ENCODE measurements at places on chromosomes 11 and 22.

- DNase-seq: no peak
These were observed 8.6 kb downstream of the GAL start for GRCh38 chr11:68692871-68693483.

DNA sequence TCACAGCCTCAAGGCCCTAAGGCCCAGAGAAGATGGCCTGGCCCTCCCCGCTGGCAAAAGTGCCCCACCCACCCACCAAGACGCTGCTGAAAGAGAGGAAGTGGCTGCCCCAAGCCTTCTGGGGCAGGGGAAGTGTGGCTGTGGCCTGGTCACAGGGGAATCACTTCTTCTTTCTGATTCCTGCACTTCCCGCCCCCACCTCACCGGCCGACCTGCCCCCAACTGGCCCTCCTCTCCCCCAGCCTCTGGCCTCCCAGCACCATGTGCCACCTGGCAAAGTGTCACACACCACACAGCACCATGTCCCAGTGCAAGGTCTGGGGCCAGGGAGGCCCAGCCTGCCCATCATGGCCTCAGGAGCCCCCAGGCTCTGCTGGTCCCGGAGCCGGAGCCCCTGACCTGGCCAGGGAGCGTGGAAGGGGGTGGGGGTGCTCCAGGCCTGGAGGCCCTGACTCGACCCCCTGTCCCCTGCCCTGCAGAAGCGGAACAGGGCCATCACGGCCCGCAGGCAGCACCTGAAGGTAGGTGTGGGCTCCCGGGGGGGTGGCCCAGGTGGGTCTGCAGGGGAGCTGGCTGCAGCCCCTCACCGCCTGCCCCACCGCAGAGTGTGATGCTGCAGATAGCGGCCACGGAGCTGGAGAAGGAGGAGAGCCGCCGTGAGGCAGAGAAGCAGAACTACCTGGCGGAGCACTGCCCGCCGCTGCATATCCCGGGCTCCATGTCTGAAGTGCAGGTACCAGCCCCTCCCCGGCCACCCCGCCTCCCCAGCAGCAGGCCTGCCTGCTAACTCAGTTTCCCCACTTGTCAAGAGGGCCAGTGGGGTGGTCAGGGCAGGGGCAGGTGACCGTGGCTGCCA lies 1.4 kb downstream of the TNNI2 start:
- DNase-seq: peak; percentile 69

GRCh38 chr11:58580311-58580710 lies 1.4 kb downstream of the ZFP91 start:
- DNase-seq: no peak

- DNase-seq: no peak
These were observed 56.2 kb upstream of the ZBED5 start for GRCh38 chr11:10914050-10914449.

DNA sequence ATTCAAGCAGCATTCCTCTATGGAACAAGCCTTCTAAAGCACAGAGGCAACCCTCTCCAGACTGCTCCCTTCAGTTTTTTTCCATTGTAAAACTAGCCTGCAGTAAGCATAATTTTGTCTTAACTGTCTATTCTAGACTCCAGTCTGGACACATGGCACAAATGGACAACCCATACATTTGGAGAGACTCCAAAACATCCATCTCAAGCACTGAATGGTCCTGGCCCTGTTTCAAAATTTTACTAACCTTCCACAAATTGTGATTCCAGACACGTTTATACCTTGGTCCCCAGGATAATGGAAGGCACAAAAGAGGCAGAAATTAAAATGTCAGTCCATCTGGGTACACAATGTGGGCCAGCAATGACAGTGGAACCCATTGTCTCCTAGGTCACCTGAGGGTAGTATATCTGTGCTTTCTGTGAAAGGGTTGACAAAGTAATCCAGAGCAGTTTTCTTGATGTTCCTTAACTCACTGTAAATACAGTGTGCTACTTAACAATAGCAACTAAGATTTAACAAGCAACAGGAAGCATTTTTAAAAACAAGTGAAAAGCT lies 16.2 kb upstream of the SESN3 start:
- DNase-seq: no peak

DNA sequence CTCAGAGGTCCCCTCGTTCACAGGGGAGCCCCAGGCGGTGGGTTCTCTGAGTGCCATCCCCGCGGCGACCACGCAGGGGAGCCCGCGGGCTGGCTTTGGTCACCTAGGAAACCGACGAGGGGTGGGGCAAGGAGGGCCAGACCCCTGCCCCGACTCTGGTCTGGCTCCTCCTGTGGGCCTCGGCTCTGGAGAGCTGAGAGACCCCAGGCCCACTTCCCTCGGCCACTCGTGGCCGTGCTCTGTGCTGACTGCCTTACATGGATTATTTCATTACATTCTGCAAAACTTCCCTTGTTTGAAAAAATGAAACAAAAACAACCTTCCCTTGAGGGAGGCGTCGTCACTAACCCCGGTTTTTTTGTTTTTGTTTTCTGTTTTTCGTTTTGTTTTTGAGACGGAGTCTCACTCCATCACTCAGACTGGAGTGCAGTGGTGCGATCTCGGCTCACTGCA lies 15.1 kb upstream of the CYTH4 start:
- peak; percentile 50 for DNase-seq

DNA sequence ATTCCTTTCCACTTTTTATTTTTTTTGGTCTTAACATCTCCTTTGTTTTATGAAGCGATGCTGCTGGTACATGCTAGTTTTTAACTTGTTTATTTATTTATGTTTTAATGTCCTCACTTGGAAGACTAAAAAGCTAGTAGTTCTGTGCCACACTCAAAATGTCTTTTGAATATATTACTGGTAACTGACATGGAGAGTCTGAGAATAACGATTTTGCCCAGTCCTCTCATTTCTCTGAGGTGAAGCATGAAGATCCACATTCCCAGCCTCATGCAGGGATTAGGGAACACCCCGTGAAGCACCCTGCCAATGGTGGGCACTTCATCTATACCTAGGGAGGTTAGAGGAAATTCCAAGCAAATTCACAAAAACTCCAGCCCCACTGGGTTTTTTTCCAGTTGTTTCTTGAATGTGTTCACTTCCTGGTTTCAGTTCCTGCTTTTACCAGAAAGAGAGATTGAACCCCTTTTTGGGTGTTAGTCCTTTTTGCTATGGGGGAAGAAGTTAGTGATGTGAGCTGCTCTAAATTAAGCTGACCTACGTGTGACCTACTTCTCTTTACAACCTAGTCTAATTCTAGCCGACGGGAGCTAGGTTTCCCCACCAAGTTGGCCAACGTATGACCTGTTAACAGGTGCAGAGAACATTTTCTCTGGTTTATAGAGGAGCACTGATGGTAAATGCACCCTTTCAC lies 106.1 kb downstream of the SLC1A2 start:
- DNase-seq: no peak

DNA sequence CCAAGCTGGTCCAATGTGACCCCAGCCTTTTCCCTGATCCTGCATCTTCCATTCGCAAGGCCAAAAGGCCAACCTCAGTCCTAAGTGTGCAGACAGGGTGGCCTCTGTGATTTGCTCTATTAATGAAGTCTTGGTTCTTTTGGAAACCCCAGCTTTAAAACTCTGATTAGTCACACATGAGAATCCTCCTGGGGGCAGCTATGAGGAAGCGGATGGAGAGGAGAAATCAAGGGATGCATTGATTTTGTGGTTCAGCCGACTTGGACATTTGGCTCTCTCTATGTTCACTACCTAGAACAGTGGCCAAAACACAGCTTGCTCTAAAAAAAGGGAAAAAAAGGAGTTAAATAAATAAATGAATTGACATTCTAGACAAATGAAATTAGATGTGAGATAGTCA lies 98.6 kb upstream of the USP47 start:
- no peak for DNase-seq

GRCh38 chr11:101126551-101127196 lies 2.9 kb downstream of the PGR start:
- DNase-seq: no peak

DNA sequence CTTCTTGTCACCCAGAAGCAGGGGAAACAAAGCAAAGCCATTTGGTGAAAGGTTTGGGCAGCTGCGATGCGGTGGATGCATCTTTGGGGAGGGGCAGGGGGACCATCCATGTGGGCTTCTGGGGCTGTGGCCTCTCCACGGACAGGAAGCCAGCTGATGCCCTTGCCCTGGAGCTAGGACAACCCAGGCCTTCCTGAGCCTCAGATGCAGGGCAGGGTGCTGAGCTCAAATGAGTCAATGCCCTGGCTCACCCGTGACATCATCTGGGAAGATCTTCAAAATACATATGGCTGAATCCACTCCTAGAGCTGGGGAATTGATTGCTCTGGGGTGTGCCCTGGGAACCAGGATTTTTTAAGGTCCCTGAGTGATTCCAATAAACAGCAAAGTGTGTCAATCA lies 1418.2 kb downstream of the TBC1D22A start:
- DNase-seq: no peak

DNA sequence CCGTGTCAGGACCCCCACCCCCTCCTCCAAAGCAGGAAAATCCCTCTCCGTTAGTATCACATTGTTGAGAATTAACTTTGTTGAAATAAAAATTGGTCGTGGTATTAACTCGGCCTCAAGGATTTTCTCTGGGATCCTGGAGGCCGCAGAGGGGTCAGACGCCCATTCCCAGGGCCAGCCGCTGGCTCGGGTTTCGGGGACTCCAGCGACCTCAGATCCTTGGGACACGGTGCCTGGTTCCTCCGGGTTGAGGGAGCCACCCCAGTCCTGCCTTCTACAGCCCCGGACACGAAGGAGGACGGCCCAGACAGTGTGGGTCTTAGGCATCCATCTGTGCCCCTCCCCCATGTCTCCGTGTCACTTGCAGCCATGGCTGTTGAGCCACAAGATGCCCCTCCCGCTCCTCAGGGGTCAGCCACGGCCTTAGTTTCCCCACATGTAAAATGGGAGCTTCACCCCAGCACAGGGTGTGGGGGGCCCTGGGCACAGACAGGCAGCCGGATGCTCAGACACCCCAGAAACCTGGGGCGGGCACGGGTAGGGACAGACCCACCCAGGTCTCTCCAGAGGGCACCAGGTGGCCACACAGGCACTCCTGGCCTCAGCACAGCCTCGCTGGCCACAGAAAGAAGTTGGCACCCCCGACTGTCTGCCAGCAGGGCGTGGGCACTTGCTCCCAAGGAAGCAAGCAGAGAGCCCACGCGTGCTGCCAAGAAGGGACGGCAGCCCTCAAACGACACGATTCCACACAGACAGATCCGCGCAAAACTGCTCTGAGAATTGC lies 15.5 kb downstream of the GP1BB start:
- no peak for DNase-seq

DNA sequence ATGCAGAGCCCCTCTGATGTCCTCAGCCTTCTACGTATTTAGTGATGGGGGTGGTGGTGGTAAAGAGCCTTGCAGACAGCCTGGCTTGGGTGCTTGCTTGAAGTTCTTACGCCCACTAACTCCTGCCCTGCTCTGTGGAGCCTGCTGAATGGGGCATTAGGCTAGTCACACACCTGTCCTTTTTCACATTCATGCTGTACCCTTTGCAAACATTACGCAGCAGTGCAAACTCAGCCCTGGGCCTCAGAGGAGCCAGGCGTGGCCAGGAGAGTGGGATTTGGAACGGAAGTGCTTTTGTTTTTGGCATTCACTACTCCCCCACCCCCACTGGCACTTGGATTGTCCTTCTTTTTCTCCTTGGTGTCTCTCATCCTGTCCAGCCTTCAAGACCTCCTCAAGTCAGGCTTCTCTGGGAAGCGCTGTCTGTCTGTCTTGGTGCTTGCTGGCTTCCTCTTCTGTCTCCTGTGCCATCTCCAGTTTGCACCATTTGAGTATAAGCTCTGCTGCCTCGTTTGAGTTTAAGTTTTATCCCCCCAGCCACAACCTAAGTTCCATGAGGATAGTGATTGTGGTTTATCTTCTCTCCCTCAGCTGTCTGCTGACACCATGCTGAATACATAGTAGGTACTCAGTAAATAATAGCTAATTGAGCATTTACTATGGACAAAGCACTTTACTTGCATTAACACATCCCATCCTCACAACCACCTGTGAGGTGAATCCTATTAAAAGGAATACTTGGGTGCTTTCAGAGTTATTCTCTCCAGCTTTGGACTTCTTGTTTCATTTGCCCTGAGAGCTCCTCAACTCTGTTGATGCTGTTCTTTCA lies 26.7 kb downstream of the ZBTB16 start:
- no peak for DNase-seq

DNA sequence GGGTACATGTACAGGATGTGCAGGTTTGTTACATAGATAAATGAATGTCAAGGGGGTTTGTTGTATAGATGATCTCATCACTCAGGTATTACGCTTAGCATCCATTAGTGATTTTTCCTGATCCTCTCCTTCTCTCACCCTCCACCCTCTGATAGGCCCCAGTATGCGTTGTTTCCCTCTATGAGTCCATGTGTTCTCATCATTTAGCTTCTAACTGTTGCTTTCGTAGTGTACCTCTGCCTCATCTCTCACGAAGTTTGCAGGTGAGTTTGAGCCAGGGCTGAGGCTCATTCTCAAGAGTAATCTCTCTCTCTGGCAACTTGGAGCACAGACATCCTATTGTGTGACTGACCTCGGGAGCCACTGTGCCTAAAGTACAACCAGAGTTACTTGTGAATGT lies 4.7 kb upstream of the HBE1 start:
- no peak for DNase-seq

GRCh38 chr11:36458129-36458915 lies 51.8 kb downstream of the TRAF6 start:
- no peak for DNase-seq

DNA sequence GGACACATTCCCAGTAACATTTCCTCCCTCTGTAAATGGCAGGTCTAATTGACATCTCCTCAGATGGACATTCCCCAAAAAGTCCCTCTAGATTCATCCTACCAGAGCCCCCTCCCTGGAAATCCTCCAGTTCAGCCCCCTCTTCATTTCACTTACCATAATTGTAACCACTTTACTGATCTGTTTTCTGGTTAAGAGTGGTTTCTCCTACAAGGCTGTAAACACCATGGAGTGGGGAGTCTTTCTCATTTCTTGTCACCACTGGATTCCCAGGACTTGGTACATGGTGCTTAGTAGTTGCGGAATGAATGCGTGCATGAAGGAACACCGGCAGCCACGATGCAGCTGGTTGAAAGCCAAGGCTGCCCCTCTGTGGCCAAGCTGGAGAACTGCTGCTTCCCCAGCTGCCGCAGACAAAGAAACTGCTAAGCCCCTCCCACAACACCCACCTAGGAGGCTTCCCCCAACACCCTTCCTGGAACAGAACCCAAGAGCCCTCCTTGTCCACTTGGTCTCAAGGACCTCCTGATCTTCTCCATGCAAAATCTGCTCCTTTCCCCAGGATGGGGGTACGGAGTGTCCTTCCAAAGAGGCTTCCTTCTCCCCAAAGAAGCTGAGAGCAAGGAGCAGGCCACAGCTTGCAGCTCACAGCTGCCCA lies 18.6 kb upstream of the SCARF2 start:
- DNase-seq: peak; percentile 87

GRCh38 chr22:31604746-31605705 lies 57.0 kb downstream of the PISD start:
- peak; percentile 4 for DNase-seq

GRCh38 chr11:26995701-26996460 lies 2.0 kb downstream of the FIBIN start:
- no peak for DNase-seq

DNA sequence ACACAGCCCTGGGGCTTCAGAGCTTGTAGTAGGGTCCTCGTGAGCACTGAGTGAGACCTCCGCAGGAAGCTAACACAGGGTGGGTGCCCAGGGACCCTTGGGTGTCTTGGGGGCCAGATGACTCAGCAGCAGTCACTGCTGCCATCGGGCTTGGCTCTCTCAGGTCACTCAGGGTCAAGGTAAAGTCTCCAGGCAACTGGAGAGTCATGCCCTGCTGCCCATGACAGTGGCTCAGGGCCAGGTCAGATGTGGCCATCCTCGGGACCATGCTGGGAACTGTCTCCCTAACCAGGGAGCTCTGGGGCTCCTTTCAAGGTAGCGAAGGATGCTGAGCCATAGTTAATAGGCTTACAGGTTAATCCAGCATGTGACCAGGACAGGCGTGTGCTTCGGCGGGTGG lies 44.4 kb upstream of the SLC22A12 start:
- DNase-seq: no peak

GRCh38 chr22:39721206-39722031 lies 150.9 kb downstream of the CACNA1I start:
- DNase-seq: no peak
